Lower leg skin (tissue), 4 donors: ENCODE measurements at places on chromosomes 2 and 18. TPM values are rescaled to one million over a fixed set of nuclear protein-coding genes. Genes with fewer than 3 reads are reported as not detected.

Gene SIX3
- not detected for total RNA-seq

- no peak for DNase-seq
These were observed 253.5 kb downstream of the LDLRAD4 start for GRCh38 chr18:13471971-13472628.

DNA sequence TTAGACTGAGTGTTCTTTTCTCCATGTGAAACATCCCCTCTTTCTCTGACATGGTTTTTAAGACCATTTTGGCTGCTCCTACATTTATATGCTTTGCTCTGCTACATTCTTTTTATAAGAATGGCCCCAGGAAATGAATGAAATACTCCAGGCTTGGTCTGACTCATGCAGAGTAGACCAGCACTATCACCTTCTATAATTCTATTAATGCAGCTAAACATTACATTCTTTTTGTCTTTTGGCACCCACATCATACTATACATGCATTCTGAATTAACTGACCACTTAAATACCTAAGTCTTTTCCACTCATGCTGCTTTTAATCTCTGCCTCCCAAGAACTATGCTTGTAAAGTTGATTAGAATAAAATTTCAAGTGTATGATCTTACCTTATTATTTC is 94.1 kb downstream of the AAK1 start:
- DNase-seq: no peak

- DNase-seq: no peak
These were observed 82.2 kb downstream of the RAB31 start for GRCh38 chr18:9790261-9790660.

Gene ZSWIM2
- not detected for total RNA-seq

Gene CSRNP3
- 1.2 TPM for total RNA-seq

- DNase-seq: peak; percentile 81
These were observed 8.5 kb downstream of the ESPNL start for GRCh38 chr2:238108423-238109183.

GRCh38 chr2:240811346-240812300 is 8.4 kb downstream of the KIF1A start:
- no peak for DNase-seq

Gene MOGAT1
- not detected for total RNA-seq

Gene FOXI3
- not detected for total RNA-seq

DNA sequence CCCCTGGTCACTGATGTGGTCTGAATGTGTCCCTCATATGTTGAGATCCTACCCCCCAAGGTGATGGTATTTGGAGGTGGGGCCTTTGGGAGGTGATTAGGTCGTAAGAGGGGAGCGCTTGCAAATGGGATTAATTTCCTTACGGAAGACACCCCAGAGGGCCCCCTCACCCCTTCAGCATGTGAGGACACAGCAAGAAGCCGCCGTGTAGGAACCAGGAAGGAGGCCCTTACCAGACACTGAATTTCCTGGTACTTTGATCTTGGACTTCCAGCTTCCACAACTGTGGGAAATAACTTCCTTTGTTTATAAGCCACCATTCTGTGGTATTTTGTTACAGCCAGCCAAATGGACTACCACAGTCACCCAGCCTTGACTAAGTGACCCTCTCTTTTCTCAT is 35.9 kb downstream of the NCK2 start:
- DNase-seq: peak; percentile 60

GRCh38 chr2:233082222-233082930 is 22.2 kb downstream of the INPP5D start:
- DNase-seq: peak; percentile 25

DNA sequence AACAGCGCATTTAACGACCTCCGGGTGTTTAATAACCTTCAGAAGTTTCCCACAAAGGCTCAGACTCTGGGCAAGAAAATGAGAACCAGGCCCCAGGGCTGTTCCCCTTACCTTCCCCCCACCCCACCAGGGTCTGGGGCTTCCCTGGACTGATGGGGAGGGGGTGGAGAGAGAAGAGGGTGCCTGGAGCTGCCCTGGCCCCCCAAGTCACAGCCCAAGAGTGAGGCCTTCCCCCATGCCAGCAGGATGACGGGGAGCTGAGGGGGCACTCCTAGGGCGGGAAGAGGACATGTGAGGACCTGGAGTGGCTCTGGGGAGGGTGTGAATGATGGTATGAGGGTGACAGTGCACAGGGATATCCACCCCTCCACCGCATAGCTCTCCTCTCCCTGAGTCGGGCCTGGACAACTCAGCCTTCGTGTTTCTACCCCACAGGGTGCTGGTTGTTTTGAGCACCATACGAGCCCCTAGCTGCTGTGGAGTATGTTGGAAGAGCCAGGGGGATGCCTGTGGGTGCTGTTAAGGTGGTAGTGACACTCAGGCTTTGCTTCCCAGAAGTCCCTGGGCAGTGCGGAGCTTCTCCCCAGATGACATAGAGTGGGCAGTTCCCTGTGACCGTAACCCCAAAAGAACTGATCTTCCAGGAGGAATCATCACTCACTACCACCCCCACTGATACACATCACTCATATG is 3.9 kb downstream of the PKDCC start:
- no peak for DNase-seq

- no peak for DNase-seq
These were observed 123.2 kb downstream of the KCTD1 start for GRCh38 chr18:26425148-26425531.

- no peak for DNase-seq
These were observed 430.6 kb upstream of the VRK2 start for GRCh38 chr2:57615855-57616556.

GRCh38 chr18:35024965-35025364 is 16.2 kb upstream of the MAPRE2 start:
- peak; percentile 92 for DNase-seq

GRCh38 chr2:234074751-234075517 is 24.4 kb downstream of the SPP2 start:
- DNase-seq: no peak

Gene KDSR
- 121 TPM for total RNA-seq

DNA sequence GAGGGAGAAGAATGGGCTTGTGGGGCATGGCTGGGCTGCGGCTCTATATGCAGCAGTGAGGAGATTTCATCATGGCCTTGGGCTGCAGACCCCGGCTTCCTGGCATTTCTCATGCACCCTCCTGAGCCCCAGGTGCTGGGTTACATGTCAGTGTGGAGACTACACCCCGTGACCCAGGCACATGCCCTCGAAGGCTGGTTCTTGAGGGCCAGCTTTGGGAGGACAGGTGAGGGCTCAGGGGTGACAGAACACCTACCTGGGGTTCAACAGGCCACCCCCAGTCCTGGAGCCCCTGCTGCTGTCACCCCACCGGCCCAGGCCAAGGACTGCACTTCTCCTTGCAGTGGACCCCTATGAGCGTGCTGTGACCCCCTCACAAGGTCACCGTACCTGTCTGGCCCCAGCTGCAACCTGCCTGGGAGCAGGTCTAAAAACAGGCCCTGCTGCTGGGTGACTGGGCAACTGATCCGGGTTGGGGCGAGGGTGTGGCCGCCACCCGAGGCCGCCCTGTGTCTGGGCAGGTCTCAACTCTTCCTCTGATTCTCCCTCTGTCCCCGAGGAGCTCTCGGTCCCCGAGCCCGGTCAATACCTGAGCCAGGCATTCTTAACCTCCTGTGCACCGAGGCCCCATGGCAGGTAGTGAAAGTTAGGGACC is 94.8 kb upstream of the OTOS start:
- no peak for DNase-seq

Gene INHA
- 0.84 TPM for total RNA-seq

- no peak for DNase-seq
These were observed 154.2 kb upstream of the CCDC195 start for GRCh38 chr2:224870341-224870740.

DNA sequence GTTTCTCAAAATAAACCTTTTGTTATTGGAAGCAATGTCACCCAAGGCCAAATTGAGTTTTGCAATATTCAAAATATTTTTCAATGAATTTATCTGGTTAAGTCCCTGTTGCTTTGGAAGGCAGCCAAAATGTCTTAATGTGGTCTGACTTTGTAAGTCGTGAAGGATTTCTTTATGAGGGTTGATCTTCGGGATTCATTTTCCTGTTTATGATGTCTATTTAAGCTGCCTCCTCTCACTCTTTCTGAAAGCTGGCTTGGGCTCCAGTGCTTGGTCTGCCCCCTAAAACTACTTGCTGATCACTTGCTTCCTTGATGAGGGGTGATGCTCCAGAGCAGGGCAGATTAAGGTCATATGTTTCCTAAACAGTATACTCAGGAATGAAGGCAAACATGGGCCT is 141.1 kb downstream of the ANTXR1 start:
- DNase-seq: no peak

DNA sequence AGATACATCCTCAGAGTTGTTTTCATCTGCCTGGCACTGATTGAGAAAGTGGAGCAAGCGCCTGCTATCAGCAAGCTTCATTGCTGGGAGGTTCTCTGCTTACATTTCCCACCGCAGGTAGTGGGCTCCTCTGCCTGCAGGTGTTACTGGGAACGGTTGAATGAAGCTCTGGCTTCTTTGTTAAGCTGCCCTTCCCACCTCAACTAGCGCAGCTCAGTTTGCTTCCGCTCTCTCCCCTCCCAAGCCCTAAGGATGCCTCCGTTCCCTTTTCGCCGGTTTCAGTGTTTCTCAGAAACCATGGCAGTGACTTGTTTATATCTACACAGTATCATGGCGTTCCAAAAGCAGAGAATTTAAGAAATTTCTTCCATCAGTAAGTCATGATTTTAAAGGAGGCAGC is 72.2 kb upstream of the B3GNT7 start:
- peak; percentile 53 for DNase-seq

Gene TXNDC2
- total RNA-seq: not detected

DNA sequence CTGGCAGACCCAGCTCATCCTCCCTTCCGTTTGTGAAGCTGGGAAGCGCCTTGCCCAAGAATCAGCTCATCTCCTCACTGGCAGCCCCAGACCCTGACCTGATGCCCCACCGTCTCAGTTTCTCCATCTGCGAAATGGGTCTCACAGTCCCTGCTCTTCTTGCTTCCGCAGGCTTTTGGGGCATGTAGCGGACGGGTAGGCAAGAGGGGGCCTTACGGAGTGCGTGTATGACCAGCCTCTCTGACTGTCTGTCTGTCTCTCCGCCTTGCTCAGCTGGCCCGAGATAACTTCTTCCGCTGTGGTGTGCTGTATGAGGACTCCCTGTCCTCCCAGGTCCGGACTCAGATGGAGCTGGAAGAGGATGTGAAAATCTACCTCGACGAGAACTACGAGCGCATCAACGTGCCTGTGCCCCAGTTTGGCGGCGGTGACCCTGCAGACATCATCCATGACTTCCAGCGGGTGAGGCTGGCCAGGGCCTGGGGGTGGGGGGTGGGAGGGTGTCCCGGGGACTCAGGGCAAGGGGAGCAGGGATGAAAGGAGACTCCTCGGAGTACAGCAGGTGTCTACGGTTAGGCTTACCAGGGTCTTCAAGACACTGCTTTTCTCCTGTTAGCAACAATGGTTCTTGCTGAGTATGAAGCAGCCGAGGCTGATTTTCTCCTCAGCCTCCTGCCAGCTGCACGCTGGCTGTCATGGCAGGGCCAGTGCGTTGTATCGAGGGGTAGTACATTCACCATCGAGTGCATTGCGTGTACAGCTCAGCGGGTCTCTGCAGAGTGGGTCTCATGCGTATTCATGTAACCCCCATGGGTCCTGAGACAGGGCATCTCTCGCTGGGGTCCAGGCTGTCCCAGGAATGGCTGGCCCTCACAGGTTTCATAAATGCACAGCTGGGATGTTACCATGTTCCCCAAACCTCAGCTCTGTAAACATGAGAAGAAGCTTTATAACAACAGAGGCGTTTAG is 10.9 kb downstream of the ITM2C start:
- no peak for DNase-seq

DNA sequence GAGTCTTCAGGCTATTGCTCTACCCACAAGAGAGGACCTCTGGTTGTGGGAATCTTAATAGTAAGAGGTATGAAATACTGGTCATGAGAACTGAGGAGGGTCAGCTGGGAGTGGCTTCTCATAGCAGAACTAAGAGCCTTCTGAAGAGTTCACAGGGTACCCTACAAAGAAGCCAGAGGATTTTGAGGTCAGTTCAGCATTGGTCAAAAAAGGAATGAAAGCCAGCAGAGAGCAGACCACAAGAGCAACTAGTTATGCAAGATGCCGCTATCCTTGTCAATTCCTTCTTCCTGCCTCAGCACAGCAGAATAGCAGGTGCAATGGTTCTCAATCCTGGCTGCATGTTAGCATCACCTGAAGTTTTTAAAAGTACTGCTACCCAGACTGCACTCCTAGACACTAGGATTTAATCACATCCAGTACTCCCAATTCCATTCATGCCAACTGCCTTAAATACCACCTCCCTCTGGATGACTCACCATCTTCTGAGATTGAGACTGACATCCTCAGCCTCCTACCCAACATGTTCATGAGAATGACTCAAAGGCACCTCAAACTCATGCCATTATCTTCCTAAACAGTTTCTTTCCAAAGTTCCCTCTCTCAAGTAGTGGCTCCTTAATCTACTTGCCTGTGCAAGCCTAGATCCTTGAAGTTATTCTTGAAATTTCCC is 81.0 kb upstream of the RBMS1 start:
- no peak for DNase-seq

GRCh38 chr18:45642238-45642637 is 27.0 kb downstream of the SLC14A2 start:
- no peak for DNase-seq

DNA sequence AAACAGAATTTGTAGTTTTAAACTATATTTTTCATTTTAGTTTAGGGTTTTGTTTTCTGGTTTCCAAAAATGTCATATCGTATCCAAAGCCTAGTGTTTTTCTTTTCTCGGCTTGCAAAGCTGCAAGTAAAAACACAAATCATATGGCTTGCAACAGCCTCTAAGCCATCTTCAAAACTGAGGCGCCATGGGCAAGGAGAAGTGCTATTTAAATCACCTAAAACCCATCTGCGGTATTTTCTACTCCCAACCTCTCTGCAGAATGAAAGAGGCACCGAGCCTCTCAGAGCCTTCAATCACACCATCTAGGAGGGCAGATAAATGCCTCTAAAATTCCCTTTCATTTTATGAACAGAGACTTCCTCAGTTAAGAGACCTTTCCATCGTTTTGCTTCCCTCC is 25.2 kb downstream of the FECH start:
- no peak for DNase-seq

DNA sequence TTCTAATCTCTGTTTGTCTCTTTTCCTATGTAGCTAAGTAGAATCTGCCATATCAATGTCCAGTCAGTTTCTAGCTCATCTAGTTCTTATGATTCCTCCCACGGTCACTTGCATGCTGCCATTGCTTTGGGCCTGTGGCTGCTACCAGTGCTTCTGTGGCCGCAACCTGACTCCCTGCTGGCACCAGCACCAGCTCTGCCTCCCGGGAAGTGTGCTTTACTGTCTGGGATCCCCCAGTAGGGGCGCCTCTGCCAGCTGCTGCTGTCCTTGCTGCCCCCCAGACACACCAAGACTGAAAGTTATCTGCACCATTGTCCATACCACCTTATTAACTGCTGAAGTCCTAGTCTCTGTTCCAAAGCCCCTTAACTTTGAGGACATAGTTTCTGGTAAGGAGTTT is 56.3 kb downstream of the RAPGEF4 start:
- DNase-seq: no peak
